ENCODE measurements at places on chromosomes 3 and 15. TPM values are rescaled to one million over a fixed set of nuclear protein-coding genes. Genes with fewer than 3 reads are reported as not detected.

Gene MYZAP
- polyA plus RNA-seq = 8.1 TPM

Gene SLC28A2
- 0.59 TPM for polyA plus RNA-seq

Gene ATP8B4
- 7.3 TPM for polyA plus RNA-seq

Gene CYP8B1
- polyA plus RNA-seq = not detected

Gene TNFAIP8L3
- polyA plus RNA-seq = 3.5 TPM

Gene SPATA12
- 0.11 TPM for polyA plus RNA-seq

Gene LMAN1L
- polyA plus RNA-seq = 0.01 TPM

Gene VEPH1
- 5.3 TPM for polyA plus RNA-seq

Gene RLBP1
- polyA plus RNA-seq = not detected

Gene GOLIM4
- polyA plus RNA-seq = 6.4 TPM

Gene SLC12A8
- polyA plus RNA-seq = 4.1 TPM

Gene PLAAT1
- not detected for polyA plus RNA-seq

Gene TPRG1
- 6.6 TPM for polyA plus RNA-seq

Gene CSPG5
- 0.11 TPM for polyA plus RNA-seq

Gene GADL1
- 0.01 TPM for polyA plus RNA-seq

Gene ACKR4
- polyA plus RNA-seq = 0.60 TPM

Gene LRRC34
- 3.7 TPM for polyA plus RNA-seq

Gene CHRD
- polyA plus RNA-seq = 10.1 TPM

Gene DZIP1L
- 2.6 TPM for polyA plus RNA-seq
